ENCODE measurements at places on chromosomes 5 and 9.

DNA sequence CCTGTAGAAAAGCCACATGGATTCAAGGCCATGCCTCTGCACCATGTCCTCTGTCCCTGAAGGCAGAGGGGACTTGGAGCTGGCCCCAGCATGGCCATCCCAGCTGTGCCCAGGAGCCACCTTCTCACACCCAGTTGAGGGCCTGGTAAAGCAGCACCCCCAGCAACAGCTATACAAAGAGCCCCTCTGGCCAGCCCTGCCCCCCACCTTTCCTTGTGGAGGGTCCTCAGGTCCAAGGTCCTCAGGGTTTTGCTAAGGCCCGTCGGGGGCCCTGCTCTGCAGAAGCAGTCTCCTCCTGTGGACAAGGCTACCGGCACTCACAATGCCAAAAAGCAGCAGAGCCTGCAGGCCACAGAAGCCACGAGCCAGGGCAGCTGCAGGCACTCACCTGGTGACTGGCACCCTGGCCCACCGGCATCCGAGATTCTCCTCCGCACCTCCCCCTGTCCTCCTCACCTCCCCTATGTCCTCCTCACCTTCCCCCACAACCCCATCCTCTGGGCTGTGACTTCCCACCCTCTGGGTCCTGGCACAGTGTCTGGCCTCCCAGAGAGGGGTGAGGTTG, 39.9 kb upstream of the LPCAT1 start:
- DNase-seq: no peak

DNA sequence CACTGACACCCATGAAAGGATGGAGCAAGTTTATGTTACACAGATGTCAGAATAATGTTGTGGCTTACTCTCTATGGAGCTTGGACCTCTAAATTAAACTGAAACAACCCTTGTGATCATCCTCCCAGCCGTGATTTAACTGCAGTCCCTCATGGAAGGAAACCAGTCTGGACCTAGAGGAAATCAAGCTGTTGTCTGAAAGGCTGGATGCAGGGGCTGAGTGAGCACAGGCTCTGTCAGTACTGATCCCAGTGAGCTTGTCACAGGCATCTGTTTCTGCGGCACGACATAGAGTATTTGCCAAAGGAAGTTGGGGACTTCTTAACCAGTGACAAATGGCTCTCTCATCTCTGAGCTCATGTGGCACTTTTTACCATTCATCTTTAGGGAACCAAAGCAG, 282.9 kb upstream of the MAP3K1 start:
- DNase-seq: no peak

- no peak for DNase-seq
Measured at GRCh38 chr5:174816858-174817257, 92.5 kb downstream of the MSX2 start.

DNA sequence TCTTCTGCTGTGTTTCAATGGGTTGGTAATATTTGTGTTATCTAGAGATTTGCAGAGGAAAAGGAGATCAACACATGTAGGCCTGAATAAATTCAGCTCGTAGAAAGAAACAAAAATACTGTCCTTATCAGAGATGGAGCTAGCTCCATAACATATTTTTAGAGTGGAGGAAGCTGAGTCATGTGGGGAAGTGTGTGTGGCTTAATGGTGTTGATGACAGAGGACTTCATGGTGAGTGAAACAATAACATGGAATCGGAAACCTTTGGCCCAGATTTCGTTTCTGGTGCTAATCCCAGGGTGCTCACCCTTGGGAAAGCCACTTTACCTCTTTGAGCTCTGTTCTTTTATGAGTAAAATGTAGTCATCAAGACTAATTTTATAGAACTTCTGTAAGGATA, 825.0 kb downstream of the TLR4 start:
- no peak for DNase-seq

- DNase-seq: no peak
Measured at GRCh38 chr5:6408627-6409446, 30.5 kb upstream of the MED10 start.

- DNase-seq: no peak
Measured at GRCh38 chr5:150302301-150303069, at the start of gene ARSI. Gene ARSI, minus strand, starts transcription at chr5:150302905. Its CDS starts 532 bp downstream, at chr5:150302373.

DNA sequence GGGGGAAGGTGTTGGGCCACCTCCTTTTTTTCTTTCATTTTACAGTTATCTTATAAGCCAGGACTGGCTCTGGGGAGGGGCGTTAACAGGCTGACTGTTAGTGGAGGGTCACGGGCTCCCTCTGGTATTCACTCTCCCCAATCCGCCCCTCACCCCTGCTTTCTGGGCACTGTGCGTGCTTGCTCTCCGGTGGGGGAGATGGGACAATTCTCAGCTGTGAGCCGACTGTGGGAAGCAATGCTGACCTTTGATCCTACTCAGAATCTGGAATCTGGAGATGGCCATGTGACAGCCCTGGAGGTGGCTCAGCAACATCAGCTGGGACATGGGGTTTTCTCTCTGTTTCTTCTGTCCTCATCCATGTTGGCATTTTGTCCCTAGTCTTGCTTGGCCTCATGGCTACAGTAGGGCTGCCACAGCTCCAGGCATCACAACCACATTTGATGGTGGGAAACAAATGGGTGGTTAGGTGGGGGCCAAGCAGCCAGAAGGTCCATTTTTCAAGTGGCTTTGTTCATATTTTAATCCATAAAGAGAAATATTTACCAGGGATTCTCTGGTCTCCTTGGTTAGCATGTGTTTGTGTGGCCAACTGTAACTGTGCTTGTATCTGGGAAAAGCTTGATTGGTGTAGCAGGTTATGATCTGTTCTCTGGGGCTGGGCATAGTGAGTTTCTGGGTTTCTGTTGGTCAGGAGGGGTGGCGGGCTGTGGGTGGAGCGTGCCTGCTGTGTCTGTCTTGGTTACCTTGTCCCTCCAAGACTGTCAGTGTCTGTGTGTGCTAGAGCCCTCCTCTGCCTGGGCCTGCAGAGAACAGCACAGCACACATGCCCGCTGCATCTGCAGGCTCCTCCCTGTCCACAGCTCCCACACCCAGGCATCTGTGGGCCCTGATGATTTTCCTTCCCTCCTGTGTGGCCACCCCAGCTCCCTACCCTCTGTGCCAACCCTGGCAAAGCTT, 12.4 kb downstream of the WNK2 start:
- no peak for DNase-seq

- no peak for DNase-seq
Measured at GRCh38 chr5:148963664-148964063, 99.2 kb downstream of the SH3TC2 start.

DNA sequence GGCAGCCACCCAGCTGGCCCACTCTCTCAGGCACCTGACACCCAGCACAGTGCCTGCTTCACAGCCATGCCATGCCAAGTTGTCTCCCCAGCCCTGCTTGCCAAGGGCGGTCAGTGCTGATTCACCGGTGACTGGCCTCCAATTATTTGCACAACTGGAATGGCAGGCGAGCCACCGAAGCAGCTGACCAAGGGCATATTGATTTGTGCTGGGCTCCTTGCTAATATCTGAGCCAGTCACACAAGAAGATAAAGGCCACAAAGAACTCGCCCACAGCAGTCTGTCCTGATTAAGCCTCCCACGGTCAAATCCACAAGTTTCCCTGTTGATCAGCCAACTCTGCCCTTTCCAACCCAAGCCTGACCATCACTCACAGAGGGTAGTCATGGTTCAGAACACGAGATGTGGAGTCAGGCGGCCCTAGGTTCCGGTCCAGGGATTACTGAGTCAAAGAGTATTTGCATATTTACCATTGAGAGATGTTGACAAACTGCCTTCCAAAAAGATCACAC, 6.4 kb upstream of the EEIG1 start:
- no peak for DNase-seq

DNA sequence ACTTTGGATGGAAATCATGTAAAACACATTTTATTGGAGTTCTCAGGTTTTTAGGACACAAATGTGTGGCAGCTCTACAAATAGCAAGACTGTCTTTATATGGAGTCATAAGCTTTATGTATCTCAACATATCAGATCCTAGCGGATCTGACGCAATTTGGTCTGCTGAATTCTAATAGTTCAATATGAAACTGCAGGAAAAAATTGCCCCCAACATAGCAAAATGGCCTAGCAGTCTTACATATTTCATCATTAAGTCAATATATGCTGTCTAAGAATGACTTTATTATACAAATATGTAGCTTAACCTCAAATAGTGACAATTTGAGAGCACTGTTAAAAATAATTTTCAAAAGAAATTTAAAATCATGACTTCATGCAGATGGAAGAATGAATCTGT, 244.3 kb downstream of the TAF11L14 start:
- no peak for DNase-seq

GRCh38 chr5:133214153-133214820, 162.5 kb downstream of the HSPA4 start:
- DNase-seq: no peak

DNA sequence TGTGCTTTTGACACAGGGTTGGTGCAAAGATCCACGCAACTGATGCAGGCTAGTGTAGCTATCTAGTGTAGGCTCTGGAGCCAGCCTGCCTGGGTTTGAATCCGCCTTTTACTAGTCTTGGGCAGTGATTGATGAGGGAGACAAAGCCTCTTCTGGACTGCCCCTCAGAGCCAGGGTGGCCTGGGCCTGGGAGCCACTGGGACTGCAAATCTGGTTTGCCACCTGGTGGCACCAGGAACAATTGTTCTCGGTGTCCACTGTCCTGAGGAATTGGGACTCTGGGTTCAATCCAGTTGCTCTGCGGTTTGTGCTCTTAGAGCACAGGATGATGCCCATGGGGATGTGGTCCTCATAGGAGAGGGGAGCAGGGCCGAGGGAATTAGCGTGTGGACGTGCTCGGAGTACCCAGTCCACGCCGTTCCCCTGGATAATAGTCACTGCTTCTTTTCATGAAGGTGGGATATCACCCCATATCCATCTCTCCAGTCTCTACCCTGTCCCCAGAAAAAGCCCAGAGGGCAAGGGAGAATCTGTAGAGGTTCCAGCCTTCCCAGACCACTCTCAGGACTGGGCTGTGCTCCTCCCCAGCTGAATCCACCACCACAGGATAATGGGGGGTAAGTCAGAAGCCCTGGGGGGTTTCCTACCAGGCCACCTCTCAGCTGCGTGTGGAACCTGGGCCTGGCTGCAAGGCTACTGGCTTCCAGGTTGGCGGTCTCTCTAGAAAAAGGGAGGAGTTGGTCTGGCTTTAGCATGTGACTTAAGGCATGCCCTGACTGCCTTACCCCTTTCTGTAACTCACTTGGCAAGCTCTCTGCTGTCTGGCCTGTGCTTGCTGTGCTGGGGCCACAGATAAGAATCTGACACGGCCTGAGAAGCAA, 1.9 kb downstream of the B4GALT7 start:
- no peak for DNase-seq

DNA sequence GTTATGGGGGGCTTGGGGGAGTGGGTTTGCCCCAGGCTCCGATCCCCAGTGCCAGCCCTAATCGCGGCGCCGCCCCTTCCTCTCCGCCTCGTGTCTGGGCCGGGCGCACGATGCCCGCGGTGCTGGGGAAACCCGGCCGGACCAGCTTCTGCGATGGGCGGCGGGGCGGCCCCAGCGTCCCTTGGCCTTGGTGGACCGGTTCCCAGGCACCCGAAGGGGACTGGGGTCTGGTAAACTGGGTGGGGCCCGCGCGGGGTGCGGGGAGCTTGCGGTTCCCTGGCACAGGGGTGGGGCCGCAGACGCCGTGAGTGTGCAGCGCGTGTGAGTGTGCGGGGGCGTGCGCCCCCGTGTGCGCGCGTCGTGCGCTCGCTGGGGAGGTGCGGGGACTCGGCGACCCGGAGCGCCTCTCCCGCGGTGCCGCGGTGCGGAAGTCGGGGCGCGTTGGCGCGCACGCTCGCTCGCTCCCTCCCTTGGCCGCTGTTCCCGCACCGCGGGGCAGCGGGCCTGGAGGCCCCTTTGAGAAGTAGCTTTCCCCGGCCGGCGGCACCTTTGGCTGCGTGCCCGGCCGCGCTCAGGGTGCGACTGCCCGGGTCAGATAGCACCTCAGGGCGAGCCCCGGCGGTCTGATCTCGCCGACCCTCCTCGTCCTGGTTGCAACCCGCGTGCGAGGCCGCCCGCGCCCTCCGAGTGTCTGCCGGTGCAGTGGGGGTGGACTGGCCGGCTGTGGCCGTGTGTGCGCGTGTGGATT, 568 bp downstream of the MACIR start:
- no peak for DNase-seq

DNA sequence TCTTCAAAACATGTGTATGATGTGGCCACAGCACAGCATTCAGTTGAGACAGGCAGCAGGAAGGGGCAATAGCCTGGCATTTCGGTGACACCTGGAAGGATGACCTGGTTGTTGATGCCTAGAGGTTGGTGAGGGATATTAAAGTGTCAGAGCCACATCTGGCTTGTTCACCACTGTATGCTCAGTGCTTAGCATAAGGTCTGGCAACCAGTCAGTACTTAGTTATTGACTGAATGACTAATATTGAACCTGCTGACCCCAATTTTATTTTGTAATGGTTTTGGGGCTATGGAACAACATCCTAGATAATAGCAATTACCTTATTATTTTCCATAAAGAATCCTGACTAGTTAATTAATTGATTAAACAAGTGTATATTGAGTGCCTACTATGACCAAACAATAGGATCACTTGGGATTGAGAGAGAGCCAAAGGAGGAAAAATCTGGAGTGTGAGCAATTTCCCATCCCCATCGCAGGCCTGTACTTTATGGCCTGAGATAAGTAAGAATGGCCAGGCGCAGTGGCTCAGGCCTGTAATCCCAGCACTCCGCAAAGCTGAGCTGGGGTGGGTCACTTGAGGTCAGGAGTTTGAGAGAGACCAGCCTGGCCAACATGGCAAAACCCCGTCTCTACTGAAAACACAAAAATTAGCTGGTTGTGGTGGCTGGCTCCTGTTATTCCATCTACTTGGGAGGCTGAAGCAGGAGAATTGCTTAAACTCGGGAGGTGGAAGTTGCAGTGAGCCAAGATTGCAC, 85.4 kb upstream of the PLPP1 start:
- no peak for DNase-seq

DNA sequence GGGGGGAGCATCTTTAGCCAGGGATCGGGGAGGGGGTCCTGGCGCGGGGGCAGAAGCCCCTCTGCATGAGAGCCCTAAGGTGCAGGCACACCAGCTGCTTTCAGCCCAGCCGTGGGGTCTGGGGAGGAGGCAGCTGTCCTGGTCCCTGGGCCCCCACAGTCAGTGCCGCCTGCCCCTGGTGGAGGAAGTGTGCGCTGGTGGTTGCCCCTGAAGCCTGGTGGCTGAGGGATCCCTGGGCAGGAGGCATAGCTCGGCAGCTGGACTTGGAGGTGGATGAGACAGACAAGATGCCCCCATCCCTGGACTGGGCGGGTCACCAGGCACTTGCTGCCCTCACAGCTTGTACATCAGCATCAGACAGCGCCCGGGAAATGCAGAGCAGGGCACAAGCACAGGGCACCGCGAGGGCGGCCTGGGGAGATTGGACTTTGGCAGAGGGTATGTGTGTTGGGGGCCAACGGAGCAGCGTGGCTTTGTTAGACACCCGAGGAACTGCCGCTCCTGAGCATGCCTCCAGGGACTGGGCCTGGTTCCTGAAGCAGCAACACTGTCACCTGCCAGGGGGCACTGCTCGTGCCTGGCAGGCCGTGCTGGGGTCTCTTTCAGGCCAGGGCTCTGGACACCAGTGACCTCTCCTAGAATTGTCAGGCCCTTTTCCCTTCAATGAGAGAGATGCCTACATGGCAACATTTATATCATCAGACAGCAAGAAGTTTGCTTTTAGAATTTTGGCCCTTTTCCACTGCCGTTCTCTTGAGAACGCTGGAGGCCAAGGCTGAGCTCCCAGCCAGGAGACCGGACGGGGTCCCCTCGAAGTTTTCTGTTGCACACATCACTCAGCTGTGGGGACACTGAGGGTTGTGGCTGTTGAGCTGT, 41.9 kb upstream of the CTSL start:
- no peak for DNase-seq

- DNase-seq: no peak
Measured at GRCh38 chr9:129608561-129609481, 12.1 kb downstream of the C9orf50 start.

GRCh38 chr5:112918679-112919078, 3.3 kb downstream of the REEP5 start:
- no peak for DNase-seq

GRCh38 chr9:105828596-105829213, 134.4 kb downstream of the TMEM38B start:
- no peak for DNase-seq
